Lung microvascular endothelial cell (primary cell): ENCODE measurements at places on chromosomes 2 and 18. TPM values are rescaled to one million over a fixed set of nuclear protein-coding genes. Genes with fewer than 3 reads are reported as not detected.

- DNase-seq: no peak
Observed at GRCh38 chr2:65161551-65162100, 31.7 kb upstream of the RAB1A start.

DNA sequence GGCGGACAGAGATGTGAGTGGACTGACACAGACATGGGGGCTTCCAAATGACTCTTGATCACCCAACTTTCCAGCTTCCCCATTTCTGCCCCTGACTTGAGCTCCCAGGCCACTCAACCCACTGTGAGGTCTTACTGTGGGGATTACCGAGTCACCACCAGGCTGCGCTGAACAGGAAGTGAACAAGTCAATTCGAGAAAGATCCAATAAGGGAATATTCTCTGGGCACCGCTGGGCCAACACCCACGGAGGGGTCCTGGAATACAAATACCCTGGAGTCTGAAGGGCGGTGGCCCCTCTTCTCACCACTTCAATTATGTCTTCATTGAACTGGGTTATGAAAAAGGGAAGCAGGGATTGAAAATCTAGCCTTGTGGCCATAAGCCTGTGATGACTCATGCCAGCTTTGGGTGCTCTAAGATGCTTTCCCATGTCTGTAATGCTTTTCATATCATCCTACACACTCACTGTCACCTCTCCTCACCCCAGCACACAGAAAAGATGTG lies 37.7 kb downstream of the BCL11A start:
- DNase-seq: no peak

GRCh38 chr2:3254442-3254941 lies 123.1 kb downstream of the EIPR1 start:
- DNase-seq: no peak

GRCh38 chr2:15760232-15760910 lies 168.7 kb downstream of the DDX1 start:
- DNase-seq: peak; percentile 17

DNA sequence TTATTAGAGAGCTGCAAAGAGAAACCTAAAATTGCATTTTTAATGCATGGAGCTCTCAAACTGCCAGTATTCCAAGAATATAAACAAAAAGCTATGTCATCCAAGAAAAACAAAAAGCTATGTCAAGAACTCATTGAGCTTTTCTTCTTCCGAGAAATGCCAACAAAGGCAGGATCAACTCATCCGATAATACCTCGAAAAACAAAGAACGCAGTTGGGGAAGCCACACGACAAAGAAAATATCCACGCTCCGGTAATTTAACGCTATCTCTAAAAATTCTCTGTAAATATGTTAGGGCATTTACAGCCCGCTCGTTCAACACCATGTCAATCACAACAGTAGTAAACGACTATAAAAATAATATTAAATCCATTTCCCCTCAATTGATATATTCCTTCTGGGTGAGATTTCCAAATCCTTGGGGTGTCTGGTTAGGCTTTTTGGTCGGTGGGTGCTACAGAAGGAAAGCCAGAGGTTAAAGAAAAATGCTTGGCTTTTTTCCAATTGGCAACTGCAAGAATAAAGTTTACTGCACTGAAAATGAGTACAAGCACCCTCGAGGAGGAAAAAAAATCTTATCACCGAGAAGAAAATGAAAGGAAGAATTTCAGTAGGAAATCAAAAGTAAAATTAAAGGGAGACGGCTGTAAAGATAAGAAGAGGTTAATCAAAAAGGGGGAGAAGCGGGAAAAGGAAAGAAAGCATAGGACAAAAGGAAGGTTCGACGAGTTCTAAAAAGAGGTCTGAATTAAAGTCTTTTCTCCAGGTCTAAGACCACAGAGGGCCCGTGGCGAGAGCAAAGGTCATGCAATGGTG lies 856 bp downstream of the TIA1 start:
- DNase-seq: peak; percentile 38

GRCh38 chr2:12320991-12321641 lies 395.6 kb upstream of the TRIB2 start:
- DNase-seq: no peak

DNA sequence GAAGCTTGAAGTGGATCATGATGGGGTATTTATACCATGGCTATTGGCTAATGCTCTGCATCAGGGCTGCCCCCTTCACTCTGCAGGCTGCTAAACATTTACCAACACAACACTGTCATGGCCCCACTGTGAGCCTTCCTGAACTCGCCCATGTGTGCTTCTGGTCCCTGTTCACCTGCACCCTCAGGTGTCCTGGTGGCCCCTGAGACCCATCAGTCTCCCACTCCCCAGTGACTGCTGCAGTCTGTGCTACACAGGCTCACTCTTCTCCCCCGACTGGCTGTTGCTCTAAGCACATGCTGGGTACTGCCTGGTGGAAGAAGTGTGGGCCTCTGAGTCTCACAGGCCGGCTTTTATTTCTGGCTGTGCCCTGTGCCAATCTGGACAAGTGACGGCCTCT lies 183.0 kb upstream of the HS6ST1 start:
- DNase-seq: no peak

DNA sequence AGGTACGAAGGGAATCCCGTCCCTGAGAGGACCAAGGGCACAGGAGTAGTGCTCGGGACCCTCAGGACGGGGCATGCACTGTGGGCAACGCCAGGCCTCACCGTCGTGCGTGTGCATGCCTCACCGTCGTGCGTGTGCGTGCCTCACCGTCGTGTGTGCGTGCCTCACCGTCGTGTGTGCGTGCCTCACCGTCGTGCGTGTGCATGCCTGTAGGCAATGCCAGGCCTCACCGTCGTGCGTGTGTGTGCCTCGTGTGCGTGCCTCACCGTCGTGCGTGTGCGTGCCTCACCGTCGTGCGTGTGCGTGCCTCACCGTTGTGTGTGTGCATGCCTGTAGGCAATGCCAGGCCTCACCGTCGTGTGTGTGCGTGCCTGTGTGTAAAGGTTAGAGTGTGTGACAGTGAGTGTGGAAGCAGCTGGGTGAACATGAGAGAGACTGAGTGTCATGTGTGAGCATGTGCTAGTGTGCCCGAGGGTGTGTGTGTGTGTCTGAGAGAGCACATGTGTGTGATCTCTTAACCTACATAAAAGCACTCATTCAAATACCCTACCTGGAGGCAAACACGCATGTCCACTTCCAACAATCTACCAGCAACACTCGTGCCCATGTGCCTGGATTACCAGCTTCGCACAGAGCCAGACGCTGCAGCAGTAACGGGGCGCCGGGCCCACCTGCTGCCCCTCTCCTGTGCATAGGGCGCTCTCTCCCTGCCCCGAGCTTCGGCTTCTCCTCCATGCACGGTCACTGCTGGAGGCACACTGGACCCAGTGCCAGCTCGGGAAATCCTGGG lies 36.3 kb downstream of the ZNF516 start:
- DNase-seq: no peak

DNA sequence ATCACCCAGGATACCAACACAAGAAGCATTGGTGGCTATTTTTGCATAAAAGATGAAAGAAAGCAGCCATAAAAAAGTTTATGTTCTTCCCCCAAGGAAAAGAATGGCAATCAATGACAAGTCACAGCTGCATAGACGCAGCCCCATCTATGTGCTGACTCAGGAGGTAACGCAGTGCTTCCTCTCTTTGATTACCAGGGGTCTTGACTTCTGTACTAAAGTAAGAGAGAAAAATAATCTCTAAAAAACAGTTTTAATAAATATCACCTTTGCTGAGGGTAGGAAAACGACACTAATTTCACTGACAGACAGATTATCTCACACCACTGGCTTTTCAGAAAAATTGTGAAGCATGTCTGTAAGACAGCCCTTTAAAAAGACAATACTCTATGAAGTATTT lies 33.9 kb upstream of the EVA1A start:
- DNase-seq: no peak

GRCh38 chr2:240733803-240734495 lies 42.3 kb downstream of the AQP12A start:
- DNase-seq: no peak

FAM110C gene
- under 0.01 and 0.44 TPM in 2 replicates for total RNA-seq
